Right atrium auricular region (tissue), 2 donors: ENCODE measurements at places on chromosomes 1 and 21. TPM values are rescaled to one million over a fixed set of nuclear protein-coding genes. Genes with fewer than 3 reads are reported as not detected.

The NADK gene
- 51.5 TPM for total RNA-seq

The CFHR4 gene
- total RNA-seq, result not detected

The B4GALT2 gene
- total RNA-seq, result 33.0 TPM

The GIPC2 gene
- 1.5 TPM for total RNA-seq

- DNase-seq, result no peak
These were observed 57.9 kb upstream of the ADORA3 start for GRCh38 chr1:111561328-111561727.
